ENCODE measurements at places on chromosomes 11 and 22. TPM values are rescaled to one million over a fixed set of nuclear protein-coding genes. Genes with fewer than 3 reads are reported as not detected.

NXPE1 gene
- not detected for polyA plus RNA-seq

OR8A1 gene
- polyA plus RNA-seq: not detected

PATE4 gene
- not detected for polyA plus RNA-seq

SGSM1 gene
- polyA plus RNA-seq: 0.50 TPM

BLID gene
- not detected for polyA plus RNA-seq

VPREB3 gene
- polyA plus RNA-seq: 0.61 TPM

TMEM179B gene
- 64.4 TPM for polyA plus RNA-seq

TIMM8B gene
- 85.3 TPM for polyA plus RNA-seq

OR2AT4 gene
- not detected for polyA plus RNA-seq

RBM4B gene
- 31.0 TPM for polyA plus RNA-seq

PDE3B gene
- polyA plus RNA-seq: 2.4 TPM

MN1 gene
- 2.4 TPM for polyA plus RNA-seq

EFEMP2 gene
- 1.4 TPM for polyA plus RNA-seq

TBX1 gene
- polyA plus RNA-seq: 2.9 TPM

OR52I1 gene
- polyA plus RNA-seq: not detected

CXCR5 gene
- 0.04 TPM for polyA plus RNA-seq

HBG1 gene
- not detected for polyA plus RNA-seq

GAS2 gene
- polyA plus RNA-seq: 0.84 TPM

APOA4 gene
- not detected for polyA plus RNA-seq

RBM4 gene
- 168 TPM for polyA plus RNA-seq

All from A549 (cell line).